Activated CD4-positive, CD25-positive, alpha-beta regulatory T cell (primary cell): ENCODE measurements at places on chromosomes 7 and 10.

DNA sequence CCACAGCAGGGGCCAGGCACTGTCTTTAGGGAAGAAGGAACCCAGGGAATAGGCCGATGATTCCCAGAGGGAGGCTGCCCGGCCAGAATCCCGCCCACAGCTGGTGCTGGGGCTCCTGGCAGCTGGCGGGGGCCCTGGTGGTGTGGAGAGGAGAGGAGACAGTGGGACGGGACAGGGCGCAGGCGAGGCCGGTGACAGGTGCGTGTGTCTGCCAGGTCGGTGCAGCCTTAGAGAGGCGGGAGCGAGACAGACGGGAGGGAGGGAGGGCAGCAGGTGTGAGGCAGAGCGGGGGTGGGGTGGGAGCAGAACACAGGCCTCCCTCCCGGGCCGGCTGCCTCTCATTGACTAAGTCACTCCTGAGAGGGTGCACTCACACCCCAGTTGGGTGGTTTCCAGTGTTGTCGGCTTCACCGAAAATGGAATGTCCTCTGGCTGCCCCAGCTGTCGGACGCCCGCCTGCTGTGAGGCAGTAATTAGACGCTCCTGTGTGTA is 55.2 kb downstream of the ELFN1 start:
- DNase-seq = no peak

DNA sequence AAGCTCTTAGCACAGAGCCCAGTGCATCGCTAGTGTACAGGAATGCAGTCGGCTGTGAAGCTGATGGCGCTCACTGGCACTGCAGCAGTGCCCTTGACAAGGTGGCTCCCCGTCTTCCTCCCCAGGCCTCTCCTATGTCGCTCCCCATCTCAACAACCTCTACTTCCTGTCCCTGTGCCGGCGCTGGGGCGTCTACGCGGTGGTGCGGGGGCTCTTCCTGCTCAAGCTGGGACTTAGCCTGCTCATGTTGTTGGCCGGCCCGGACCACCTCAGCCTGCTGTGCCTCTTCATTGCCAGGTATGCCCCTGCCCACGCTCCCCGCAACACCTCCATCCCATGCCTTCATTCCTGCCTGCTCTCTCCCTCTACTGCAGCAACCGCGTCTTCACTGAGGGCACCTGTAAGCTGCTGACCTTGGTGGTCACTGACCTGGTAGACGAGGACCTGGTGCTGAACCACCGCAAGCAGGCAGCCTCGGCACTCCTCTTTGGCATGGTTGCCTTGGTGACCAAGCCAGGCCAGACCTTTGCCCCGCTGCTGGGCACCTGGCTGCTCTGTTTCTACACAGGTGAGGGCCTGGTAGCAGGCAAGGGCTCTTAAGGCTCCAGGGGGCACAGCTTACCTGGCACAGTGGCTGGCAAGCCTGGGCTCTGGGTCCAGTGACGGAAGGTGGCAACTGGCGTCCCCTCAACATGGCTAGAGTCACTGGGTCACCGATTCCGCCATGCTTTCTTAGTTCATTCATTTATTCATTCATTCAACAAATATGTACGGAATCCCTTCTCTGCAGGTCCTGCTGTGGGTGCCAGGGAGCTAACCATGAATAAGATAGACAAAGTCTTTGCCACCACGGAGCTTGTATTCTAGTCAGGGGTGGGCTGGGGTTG is 22.3 kb upstream of the C10orf95 start:
- peak; percentile 15 for DNase-seq

- DNase-seq = no peak
Observed at GRCh38 chr7:39415091-39415787, 151.0 kb upstream of the YAE1 start.

- no peak for DNase-seq
Observed at GRCh38 chr10:42475168-42476098, 162.9 kb downstream of the ZNF33B start.

DNA sequence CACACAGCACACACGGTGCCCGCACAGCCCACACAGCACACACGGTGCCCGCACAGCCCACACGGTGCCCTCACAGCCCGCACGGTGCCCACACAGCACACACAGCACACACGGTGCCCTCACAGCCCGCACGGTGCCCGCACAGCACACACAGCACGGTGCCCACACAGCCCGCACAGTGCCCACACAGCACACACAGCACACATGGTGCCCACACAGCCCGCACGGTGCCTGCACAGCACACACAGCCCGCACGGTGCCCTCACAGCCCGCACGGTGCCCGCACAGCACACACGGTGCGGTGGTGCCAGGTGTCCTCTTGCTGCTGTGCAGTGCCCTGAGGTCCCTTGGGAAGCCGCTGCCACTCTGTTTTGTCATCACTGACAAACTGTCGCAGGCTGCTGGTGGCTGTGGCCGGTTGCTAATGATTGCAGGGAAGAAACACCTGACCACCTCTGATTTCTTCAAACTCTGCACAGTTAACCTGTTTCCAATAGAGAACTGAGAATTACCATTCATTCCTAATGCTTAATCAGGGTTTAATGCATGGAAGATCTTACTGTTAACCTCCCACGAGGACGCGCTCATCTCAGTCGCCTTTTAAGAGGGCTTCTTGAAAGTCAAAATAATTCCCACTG is 66.9 kb downstream of the GLRX3 start:
- no peak for DNase-seq

DNA sequence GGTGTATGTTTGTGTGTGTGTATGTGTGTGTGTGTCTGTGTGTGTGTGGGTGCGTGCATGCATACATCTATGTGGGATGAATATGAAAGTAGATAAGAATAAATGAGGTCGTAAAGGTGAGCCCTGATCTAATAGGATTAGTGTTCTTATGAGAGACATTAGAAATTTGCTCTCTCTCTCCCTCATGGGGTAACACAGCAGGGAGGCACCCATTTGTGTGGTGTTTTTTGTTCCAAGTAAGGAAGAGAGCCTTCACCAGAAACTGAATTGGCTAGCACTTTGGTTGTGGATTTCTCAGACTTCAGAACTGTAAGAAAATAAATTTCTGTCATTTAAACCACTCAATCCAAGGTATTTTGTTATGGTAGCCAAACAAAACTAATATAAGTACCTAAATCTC is 353.7 kb upstream of the CHRM2 start:
- DNase-seq = no peak
